ENCODE measurements at places on chromosomes 2 and 18.

DNA sequence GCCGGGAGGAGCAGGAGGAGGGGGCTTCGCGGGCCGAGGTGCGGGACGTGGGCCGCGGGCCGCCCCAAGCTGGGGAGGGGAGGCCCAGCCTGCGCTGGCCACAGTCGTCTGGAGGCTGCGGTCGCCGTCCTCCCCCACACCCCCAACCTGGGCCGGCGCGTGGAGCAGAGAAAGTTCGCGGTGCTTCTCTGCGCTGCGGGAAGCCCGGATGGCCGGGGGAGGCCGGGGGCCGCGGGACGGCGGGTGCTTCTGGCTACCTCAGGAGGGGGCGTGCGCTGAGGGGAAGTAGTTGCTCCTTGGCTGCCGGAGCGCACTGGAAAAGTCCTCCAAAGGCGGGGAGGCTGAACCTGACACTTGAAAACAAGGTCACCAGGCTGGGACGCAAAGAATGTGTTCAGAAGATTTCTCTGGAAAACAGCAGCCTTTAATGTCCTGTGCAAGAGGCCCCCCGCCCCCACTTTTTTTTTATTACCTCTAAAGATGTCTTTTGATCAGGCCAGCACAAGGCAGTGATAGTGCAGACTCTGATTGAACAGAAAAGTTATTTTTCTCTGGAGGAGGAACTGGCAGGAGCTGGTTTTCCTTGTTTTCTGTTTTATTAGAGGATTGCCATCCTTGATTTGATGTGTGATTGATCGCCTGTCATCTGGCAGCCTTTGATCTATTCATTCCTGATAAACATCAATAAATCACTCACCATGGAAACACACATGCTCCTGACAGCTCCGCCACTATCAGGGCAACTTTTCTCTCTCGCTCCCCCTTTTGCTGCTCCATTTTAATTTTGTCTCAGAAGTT is 1.6 kb downstream of the TSHZ1 start:
- DNase-seq = peak; percentile 22

GRCh38 chr2:88637464-88637863 is 10.2 kb upstream of the EIF2AK3 start:
- DNase-seq = no peak

DNA sequence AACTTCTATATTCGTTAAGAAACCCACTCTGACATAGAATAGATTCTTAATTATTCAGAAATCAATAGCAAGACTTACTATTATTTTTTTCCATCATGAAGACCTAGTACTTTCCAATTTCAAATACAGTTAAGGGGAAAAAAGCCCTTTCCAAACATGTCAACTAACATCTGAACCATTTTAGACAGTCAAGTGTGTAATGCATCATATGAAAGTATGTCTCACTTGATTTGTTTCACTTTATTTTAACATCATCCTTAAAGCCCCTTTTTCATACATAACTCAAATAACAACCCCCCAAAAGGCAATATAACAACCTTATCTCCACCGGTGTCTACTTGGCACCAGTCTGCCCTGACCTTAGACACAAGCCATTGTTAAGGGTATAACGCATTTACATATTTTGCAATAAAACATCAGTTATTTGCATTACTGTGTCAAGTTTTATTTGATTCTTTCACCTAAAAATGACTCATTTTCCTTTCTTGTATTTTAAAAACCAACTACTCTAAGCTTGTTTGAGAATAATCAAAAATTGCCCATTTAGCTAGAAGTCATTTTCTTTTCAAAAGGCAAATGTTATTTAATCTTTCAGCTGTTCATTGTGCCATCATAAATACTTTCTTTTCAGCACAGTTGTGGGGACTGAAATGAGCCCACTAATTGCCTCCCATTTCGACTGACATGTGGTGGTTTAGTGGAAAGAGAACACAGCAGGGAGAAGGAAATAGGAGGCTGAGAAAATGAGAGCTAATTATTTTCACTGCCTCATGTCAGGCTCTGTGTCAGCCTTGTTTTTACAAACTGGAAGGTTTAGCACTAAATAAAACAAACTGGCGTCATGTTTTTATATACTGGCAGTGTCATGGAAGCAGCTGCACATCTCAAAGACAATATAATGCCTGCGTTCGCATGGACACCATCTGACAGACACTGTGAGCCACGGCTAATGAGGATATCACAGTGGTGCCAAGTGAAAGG is 104.7 kb upstream of the CDCA7 start:
- DNase-seq = no peak

DNA sequence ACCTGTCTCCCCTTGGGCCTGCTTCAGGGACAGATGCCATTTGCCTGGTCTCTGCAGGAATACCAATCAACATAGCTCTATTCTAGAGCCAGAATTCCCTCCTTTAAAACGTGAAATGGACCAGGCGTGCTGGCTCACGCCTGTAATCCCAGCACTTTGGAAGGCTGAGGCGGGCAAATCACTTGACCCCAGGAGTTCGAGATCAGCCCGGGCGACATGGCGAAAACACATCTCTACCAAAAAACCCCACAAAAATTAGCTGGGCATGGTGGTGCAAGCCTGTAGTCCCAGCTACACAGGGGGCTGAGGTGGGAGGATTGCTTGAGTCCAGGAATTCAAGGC is 127.0 kb downstream of the PLEKHM3 start:
- DNase-seq = no peak

- DNase-seq = no peak
Observed at GRCh38 chr2:46273919-46274318, 23.3 kb upstream of the EPAS1 start.

GRCh38 chr2:16862471-16862870 is 196.8 kb upstream of the CYRIA start:
- DNase-seq = no peak

DNA sequence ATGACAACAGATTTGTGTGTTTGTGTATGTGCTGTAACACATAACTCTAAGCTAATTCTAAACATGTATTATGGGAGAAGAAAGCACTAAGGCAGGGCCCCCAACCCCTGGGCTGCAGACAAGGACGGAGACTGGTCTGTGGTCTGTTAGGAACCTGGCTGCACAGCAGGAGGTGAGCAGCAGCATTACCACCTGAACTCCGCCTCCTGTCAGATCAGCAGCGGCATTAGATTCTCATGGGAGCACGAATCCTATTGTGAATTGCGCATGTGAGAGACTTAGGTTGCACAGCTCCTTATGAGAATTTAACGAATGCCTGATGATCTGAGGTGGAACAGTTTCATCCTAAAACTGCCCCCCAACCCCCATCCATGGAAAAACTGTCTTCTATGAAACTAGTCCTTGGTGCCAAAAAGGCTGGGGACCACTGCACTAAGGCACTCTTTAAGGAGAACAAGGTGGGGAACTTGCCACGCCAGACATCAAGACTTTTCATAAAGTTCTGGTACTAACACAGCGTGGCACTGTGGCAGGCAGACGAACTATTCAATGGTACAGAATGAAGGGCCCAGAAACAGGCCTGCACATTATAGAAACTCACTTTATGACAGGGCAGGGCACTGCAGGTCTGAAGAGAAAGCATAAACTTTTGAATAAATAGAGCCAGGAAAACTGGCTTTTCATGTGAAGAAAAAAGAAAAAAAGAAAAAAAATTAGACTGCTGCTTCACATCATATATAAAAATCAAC is 14.0 kb downstream of the REEP1 start:
- DNase-seq = no peak

GRCh38 chr2:216949700-216950413 is 90.0 kb upstream of the TNP1 start:
- DNase-seq = no peak

DNA sequence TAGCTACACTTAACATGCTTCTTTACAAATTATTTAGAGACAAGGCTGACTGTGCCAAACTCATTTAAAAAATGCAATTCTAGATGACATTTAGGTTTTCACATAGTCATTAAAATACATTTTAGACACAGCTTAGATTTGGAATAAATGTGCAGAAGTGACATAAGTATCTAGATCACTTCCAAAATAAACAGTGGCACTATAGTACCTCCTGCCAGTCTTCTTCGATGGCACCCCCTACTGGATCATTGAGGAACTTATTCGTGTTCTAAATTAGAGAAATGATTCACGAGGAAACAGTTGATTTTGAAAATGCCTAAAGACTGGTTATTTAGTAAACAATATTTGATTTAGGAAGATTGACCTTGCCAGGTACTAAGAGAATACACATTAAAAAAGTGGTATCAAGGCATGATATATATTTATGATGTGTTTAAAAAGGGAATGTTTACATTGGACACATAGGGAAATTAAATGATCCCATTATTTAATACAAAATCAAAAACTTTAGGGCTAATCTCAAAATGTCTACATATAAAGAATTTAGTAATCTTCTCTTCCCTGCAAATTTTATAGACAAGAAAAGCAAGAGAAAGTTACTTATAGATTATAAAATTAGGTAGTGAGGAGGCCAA is 323.9 kb downstream of the XIRP2 start:
- DNase-seq = peak; percentile 19

DNA sequence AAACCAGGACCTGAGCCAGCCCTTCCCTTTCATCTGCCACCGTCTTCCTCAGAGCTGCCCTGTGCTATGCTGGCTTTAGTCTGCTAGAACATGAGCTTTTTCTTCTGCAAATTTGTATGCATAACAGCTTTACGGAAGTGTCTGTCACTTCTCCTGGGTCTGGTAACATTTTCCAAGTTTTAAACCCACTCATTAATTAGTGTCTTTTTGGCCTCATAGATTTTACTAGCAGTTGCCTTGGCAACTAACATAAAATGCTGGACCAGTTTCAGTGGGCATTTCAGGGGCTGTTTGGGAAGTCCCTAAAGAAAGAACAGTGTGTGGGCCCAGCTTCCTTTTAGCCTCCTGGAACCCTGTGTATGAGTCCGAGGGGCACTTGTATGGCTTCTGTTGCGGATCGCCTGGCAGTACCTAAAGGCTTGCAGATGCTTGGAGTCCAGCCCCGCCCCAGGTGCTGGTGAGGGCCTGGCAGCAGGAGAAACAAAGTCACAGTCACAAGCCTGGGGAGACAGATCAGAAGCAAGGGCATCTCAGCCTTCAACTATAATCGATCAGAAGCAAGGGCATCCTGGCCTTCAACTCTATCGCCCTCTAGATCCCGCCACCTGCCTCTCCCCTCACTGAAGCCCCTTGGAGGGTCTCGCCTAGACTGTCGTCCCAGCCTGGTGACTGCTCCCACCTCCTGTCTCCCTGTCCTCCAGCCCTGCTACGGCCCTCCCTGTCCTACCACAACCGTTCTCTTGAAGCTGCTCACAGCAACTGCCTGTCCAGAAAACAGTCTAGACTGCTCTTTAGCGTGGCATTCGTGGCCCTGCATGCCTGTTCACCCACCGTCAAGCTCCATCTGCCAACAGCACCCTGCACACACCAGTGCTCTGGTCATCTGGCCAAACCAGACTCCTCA is 36.8 kb upstream of the MAPRE3 start:
- DNase-seq = no peak

DNA sequence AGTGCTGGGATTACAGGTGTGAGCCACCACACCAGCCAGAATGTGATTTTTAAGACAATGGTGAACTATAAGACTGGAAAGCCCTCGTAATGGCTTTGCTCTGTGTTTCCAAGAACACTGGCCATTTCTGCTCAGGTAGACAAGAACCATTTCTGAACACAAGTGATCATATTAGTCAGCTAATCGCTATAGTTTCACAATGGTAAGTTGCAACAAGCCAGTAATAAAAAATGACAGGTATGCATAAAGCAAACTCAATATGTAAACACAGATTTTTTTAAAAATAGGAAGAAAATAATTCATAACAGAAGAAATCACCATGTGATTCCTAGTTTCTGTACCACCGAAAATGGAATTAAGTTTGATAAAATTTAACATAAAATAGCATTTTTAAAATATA is 166.5 kb downstream of the THADA start:
- no peak for DNase-seq

GRCh38 chr2:40242315-40242714 is 209.6 kb downstream of the SLC8A1 start:
- DNase-seq = no peak

DNA sequence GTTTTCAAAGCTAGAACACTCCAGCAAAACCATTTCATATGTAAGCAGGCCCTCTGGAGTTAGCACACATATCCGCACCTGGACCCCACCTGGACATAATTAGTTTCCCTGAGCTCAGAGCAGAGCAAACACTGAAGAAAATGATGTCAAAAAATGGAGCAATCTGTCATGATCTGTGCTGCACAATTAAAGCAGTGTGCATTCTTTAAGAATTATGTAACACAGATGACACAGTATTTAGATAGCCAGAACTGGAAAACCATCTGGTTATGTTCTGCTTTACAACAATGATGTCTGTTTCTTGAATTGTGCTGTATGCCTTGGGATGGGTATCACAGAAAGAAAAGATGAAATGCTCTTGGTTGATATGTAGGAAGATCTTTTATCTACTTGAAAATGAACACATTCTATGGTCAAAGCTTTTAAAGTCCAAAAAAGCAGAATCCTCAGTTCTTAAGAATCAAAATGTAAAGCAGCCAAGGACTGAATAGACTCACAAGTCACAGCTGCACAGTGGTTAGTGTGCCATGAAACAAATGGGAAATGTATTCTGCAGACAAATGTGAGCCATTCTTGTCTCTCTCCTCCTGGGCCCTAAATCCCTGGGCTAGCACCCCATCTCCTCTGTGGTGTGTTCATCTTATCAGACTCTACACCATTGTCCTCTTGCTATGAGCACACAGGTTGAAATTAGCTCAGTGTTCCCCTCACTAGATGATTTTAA is 36.8 kb downstream of the HRH4 start:
- peak; percentile 29 for DNase-seq

GRCh38 chr2:239463541-239464165 is 62.8 kb upstream of the HDAC4 start:
- no peak for DNase-seq

- DNase-seq = no peak
Observed at GRCh38 chr2:28496781-28497180, 921 bp downstream of the PLB1 start.

DNA sequence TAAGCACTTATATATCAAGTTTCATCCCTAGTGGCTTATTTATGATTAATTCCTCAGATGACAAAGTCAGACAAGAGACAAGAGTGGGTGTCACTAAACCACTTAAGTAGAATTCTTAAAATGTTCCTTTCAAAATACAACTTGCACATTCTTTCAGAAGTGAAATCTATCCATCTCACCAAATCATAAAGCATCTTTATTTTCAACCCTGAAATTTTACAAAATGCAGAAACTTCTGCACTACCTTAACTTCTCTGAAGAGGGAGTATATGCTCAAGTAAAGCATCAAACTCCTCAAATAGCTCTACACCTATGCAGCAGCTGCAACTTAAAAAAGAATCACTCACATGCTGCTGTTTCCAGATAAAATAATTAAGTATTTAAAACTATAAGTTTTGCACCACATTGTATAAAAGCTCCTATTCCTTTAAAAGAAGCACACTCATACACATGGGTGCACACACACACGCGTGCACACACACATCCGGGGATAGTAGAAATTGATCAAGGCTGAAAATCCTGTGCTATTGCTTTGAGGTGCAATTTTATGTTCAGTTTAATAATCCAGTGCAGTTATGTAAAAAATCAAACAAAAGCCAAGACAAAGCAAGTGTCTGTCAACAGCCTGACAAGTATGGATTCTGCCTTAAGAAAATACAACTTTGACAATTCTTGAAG is 244.5 kb downstream of the TCF4 start:
- DNase-seq = no peak

GRCh38 chr2:205714058-205714776 is 31.9 kb downstream of the NRP2 start:
- no peak for DNase-seq

- no peak for DNase-seq
Observed at GRCh38 chr18:32380559-32380958, 90.1 kb downstream of the GAREM1 start.

GRCh38 chr2:233244818-233245217 is 6.7 kb upstream of the ATG16L1 start:
- no peak for DNase-seq

All from hepatic stellate cell (primary cell).